GM03348 (cell line): ENCODE measurements at places on chromosomes 4 and X.
A peak's percentile ranks its signal among the peaks of the same experiment; 100 is the strongest.

- DNase-seq: no peak
Observed at GRCh38 chrX:121236040-121236439, 188.6 kb downstream of the GLUD2 start.

DNA sequence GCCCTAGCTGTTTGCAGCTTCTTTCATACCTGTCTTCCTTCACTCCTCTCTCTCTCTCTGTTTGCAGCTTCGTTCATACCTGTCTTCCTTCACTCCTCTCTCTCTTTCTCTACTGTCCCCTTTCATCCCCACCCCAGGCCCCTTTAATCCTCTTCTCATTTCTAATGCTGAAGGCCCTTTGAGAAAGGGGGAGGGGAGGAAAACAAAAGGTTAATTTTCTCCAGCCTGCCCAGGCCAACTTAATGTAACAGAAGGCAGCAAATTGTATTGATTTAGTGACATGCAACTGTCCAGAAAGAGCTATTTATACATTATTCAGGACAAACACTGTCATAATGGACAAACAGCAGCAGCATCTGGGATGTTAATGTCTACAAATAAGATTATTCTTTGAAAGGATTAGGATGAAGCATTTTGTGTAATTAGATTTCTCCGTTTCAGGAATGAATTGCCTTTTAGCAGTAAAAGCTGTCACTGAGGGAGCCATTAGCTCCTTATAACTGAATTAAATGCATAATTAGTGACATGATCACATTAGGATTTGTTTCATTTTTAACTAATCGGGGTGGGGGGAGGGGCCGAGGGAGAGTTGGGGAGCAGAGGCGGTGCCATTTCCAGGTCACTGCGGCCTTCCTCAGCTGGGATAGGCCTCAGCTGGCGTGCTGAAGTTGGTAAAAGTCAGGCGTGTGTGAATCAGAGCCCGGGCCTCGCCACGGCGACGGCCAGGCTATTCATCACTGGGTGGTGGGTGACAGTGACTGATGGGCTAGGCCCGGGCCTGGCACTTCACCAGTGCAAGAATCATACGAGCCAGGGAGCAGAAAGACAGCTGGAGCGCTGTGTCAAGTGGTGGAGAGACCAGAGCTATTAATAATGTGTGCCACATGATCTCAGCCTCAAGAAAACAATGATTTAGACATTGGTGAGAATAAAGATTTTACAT, 174.5 kb downstream of the NKX6-1 start:
- no peak for DNase-seq

GRCh38 chr4:31445526-31445925, 725.4 kb downstream of the PCDH7 start:
- no peak for DNase-seq

GRCh38 chr4:146124023-146124680, 51.4 kb upstream of the LSM6 start:
- no peak for DNase-seq

DNA sequence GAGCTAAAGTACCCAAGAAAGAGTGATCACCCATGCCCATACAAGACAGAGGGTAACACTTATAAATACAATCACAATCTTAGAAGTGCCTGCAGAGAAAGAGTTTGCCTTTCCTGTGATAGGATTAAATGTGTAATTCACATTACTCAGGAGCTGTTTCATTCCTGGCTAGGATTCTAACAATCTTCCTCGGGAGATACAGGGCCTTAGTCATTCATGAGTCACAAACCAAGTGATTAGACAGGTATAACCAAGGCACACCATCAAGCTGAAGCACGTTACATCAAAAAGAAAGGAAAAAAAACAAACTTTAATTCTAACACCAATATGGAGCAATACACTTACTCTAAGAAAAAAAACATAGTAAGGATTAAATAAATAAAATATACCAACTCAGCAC, 14.9 kb downstream of the ABCG2 start:
- peak; percentile 29 for DNase-seq

GRCh38 chr4:145779319-145779801, 99.4 kb downstream of the C4orf51 start:
- no peak for DNase-seq

- DNase-seq: no peak
Observed at GRCh38 chrX:115311601-115312001, 22.1 kb downstream of the LUZP4 start.

DNA sequence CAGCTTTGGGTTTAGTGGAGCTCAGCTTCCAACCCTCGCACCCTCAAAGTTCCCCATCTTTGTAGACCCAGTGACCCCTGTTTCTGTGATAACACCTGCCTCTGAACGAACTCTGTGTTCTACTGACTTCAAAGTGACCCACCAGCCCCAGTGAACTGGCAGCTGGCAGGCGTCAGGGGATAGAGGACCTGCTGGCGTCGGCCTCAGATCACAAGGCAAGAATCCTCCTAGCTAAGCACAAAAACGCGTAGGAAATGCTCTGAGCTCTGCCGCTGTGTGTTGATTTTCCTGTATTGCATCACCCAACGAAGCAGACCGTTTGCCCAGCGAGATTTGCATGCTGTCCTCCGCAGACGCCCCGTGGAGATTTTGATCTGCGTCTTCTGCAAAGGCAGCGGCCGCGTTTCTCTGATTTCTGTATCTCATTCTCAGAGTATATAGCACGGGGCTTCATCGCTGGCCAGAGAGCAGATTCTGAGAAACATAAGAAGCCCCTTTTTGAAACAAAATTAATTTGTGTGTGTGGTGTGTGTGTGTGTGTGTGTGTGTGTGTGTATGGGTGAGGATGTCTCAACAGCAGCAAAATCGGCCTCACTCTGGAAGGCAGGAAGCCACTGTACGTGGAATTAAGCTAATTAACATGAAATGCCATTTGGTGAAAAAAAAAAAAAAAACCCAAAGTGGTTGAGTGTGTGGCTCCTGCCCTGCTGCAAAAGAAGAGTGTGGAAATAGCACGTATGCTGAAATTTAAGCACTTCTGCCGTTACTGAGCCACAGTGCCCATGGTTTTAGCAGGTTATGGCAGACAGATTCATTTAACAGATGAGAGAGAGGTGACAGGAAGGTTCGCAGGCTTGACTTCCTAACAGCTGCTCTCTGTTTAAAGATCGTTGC, 29.2 kb upstream of the ASMTL start:
- DNase-seq: peak; percentile 82

GRCh38 chr4:132958457-132959263, 190.4 kb upstream of the PCDH10 start:
- no peak for DNase-seq

DNA sequence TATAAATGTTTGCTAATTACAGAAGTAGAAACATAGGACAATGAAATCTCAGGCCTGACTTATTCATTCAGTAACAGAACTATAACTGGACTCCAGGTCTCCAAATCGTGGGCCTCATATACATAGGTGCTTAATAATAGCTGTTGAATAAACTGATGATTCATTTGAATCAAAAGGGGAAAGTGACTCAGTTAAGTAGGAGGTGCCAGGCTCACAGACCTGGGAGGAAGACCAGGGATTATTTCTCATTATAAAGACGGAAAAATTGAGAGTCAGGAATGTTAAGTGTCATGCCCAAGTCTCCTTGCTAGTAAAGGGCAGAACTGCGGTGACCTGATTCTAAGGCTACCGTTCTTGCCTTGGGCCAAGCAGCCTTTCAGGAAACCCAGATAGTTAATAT, 131.5 kb downstream of the HS3ST1 start:
- DNase-seq: no peak

- DNase-seq: peak; percentile 26
Observed at GRCh38 chrX:152897222-152898131, at the start of gene ZNF185. TSS of gene ZNF185 (plus strand) at chrX:152898067. CDS start at chrX:152914490, 16,423 bp downstream.

- DNase-seq: no peak
Observed at GRCh38 chr4:84482564-84483563, 16.2 kb downstream of the NKX6-1 start.

DNA sequence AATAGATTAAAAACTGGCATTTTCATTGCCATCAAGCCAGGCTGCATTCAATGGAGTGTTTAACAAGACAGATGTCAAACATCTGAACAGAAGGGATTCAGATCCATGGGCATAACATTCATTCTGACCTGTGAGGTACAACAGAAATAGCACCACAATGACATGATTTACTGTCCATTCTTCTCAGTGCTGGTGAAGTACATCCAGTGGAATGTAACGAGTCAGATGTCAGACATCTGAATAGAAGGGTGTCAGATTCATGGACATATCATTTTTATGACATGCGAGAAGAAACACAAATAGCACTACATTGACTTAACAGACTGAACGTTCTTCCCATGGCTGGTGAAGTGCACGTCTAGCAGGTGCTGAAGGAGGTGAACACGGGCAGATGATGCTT, 186.4 kb downstream of the PPP4R3C start:
- DNase-seq: no peak

GRCh38 chr4:43855283-43855682, 593.3 kb downstream of the KCTD8 start:
- no peak for DNase-seq
